ENCODE measurements at places on chromosomes 12 and 14.
A peak's percentile ranks its signal among the peaks of the same experiment; 100 is the strongest.

- DNase-seq, result no peak
Observed at GRCh38 chr14:49637534-49638078, 2.6 kb upstream of the DNAAF2 start.

- DNase-seq, result no peak
Observed at GRCh38 chr12:64824500-64825142, at the start of gene TBC1D30. TSS of gene TBC1D30 (plus strand) at chr12:64824647. CDS start at chr12:64824880, 233 bp downstream.

GRCh38 chr14:73472185-73473114 is 14.1 kb upstream of the NUMB start:
- no peak for DNase-seq

DNA sequence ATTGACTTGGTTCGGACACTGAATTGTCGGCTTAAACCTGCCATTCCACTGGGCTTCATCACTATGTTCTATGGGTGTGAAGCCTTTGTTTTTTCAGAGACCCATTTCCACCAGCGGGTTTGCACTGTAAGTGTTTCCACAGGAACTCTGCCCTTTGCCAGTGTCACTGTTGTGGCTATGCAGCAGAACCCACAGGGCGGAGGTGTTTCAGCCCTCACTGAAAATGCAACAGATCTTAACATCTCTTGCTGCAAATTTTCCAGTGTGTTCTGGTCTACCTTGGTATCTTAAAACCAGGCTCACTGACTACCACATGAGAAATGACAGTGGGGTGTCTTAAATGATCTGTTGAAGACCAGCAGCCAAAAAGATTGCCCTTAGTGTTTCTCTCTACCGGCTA is 21.1 kb downstream of the PRKCH start:
- peak; percentile 85 for DNase-seq

- no peak for DNase-seq
Observed at GRCh38 chr12:47721431-47721973, 3.8 kb downstream of the ENDOU start.
